Fibroblast of lung (primary cell): ENCODE measurements at places on chromosomes 7 and 10. TPM values are rescaled to one million over a fixed set of nuclear protein-coding genes. Genes with fewer than 3 reads are reported as not detected.

SMARCD3 gene
- 23.8 and 27.0 TPM in 2 replicates for total RNA-seq

POLR3A gene
- 14.1 and 16.8 TPM in 2 replicates for total RNA-seq

CUZD1 gene
- total RNA-seq, result 0.50 and 0.51 TPM in 2 replicates

DNA sequence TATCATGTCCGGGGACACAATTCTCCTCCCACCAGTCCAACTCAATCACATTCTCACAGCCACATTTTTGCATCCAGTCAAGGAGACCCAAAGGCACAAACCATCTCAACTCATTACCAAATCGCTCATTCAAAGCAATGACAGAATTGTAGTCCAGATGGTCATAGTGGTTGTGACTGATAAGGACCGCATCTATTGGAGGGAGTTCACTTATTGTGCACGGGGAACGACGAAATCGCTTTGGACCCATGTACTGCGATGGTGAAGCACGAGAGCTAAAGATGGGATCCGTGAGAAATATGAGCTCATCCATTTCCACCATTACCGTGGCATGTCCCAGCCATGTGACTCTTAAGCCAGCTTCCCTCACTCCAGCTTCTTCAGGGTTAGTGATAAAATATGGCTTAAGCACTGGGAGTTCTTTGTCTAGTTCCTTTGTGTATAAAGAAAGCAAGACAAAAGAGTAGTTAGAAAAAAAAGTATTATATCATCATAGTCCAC is 29.1 kb downstream of the NAPEPLD start:
- no peak for DNase-seq
